ENCODE measurements at places on chromosomes 1 and 21.

GRCh38 chr1:87588495-87588894, 259.8 kb downstream of the LMO4 start:
- no peak for DNase-seq

GRCh38 chr21:31716106-31716505, 15.8 kb downstream of the SCAF4 start:
- no peak for DNase-seq

DNA sequence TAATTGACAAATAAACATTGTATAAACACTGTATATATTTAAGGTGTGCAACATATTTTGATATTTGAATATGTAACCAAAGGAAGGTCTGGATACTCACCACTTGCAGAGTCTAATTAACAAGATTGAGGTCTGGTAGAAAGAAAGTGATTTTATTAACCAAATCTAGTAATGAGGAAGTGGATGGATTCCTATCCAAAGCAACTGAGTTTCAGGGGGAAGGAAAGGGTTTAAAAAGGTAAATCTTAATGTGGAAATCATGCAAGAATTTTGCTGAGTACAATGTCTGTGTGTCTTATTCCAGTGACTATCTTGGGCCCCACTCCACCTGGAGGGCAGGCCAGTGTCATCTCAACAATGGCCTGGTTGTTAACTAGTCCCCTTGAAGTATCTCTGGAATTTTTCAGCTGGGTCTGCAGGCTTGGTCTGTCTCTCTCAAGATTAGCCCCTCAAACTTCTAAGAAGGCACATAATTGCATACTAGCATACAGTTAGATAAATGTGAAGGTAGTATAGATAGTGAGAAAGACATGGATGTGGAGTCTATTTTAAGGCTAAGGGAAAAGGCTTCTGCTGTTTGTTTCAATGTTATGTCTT, 262.7 kb upstream of the RGS18 start:
- DNase-seq = no peak

- no peak for DNase-seq
Measured at GRCh38 chr1:10046356-10047085, 13.8 kb downstream of the UBE4B start.

GRCh38 chr1:176745945-176746344, 283.0 kb downstream of the PAPPA2 start:
- DNase-seq = no peak

GRCh38 chr1:33410091-33410701, 20.7 kb downstream of the PHC2 start:
- DNase-seq = peak; percentile 38

DNA sequence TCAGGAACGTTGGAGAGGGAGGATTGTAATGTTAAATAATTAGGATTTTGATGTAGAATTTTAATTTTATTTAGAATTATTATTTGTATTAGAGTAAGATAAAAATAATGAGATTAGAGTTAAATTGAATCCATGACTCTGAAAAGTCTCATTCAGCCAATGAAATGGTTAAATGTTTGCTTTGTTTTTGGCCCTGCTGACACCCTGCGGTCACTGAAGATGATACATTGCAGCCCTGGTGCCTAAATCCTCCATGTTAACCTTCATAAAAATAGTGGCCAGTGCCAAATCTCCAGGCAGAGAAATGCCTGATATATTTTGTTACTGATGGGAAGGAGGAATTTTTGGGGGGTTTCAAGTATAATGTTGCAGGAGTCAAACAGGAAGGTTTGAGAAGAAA, 27.3 kb upstream of the RLF start:
- DNase-seq = no peak

DNA sequence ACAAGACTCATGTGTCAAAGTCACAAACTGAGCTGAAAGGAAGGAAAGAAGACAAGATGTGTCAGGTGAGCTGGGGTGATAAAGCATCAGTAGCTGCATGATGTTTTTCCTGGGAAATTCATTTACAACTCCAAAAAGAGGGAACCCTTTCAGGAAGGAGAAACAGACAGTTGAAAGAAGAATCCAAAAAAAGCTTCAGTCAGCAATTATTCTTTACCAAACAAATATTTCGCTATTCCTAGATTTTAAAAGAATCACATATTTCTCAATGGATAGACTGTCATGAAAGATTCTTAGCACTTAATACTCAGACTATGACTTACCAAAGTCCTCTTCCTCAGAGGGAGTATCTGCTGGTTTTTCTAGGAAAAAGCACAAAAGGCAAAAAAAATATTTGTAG, 214.7 kb downstream of the SLC44A5 start:
- no peak for DNase-seq

DNA sequence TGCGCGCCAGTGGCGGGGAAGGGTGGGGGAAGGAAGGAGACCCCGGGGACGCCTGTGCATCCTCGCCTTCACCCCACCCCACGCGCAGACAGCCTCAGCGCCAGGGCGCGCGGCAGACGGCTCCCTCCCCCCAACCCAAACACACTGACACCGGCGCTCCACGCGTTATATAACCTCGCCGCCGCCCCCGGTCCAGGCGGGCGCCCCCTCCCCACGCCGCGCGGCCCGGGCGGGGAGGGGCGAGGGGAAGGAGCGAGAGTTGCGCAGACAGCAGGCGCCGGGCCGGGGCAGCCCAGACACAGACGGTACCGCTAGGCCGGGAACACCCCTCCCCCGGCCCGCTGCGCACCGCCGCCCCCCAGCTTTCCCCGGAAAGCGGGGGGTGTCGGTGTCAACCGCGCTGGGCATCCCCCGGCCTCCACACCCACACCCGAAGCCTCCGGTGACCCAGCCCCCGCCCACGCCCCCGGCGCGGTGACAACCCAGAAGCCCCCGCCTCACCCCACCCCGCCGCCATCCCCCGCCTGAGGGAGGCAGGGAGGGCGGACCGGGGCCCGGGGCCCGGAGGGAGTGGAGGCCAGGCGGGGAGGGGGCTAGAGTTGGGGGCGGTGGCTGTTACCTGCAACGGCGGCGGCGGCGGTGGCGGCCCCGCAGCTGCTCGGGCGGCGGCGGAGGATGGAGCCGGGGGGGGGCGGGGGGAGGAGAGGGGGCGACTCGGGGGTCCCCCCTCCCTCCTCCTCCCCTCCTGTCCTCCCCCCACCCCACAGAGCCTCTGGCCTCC, 432 bp downstream of the AKT3 start:
- DNase-seq = peak; percentile 82

GRCh38 chr1:68624233-68624632, 127.4 kb upstream of the DEPDC1 start:
- DNase-seq = no peak

Measured in substantia nigra (tissue), 51 donors.